Activated CD4-positive, alpha-beta T cell treated with anti-CD3 and anti-CD28 coated beads for 36 hours (primary cell): ENCODE measurements at places on chromosomes 3 and 15.

GRCh38 chr3:128665362-128666021 is 14.9 kb upstream of the RPN1 start:
- DNase-seq = no peak
- H3K27me3 ChIP-seq = no peaks in the 10 kb centered on the region
- H3K36me3 ChIP-seq = no peaks in the 10 kb centered on the region
- H3K4me1 ChIP-seq = peaks cover 2% of the 10 kb centered on the region
- H3K27ac ChIP-seq = no peak overlapping the region

- H3K4me1 ChIP-seq = peaks cover 32% of the 10 kb centered on the region
- no peak overlapping the region for H3K27ac ChIP-seq
- no peak for DNase-seq
These were observed 7.5 kb upstream of the LOXL1 start for GRCh38 chr15:73918784-73919183.

DNA sequence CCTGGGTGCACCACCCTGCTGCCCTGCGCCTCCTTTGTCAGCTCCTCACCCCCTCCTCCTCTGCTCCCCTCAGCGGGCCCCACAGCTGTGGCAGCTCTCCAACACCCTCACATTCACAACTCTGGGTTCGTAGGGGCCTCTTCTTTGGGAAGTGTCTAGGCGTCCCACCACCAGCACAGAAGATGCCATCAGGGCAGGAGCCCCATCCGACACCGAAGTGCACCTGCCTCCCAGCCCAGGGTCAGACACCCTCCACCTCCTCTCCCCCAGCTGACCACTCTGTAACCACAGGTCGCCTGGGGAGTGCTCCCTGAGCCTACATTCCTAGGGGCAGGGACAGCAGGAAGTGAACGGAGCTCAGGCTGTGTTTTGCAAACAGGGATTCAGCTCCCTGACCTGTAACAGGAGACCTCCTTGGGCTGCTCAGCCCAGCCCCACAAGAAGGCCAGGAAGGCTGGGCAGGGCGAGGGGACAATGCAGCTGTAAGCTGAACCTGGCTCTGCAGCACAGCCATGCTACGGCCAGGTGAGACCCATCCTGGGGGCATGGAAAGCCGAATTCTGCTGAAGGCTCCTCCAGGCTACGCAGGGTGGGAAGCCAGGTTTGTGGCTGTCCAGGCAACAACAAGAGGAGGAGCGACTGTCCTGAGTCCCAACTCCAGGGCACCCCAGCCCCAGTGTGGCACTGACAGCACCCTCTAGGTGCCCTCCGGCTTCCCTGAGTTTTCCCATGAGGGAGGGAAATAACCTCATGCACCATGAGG is 269.0 kb downstream of the GOLGA6L6 start:
- H3K36me3 ChIP-seq = no peaks in the 10 kb centered on the region
- no peaks in the 10 kb centered on the region for H3K4me1 ChIP-seq
- no peak for DNase-seq
- H3K4me3 ChIP-seq = no peak overlapping the region
- H3K27ac ChIP-seq = no peak overlapping the region
- H3K27me3 ChIP-seq = no peaks in the 10 kb centered on the region

DNA sequence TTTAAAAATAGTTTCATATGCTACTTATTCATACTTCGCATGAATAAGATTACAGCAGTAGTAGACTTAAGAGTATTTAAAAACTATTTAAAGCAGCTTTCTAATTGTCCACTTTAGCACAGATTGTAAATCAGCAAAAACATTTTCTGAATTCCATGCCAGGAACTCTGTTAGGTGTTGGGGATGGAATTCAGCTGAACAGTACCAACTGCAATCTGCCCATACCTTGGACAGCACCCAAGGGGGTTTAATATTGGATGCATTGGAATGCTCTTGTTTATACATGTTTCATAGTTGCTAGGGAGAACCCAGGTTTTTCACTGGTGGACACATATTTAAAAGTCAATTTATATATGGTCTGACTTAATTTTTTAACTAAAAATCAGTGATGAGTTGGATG is 74.8 kb downstream of the PPM1L start:
- no peak overlapping the region for H3K27ac ChIP-seq
- no peak overlapping the region for H3K4me3 ChIP-seq
- no peaks in the 10 kb centered on the region for H3K36me3 ChIP-seq
- DNase-seq = no peak
- peaks cover 3% of the 10 kb centered on the region for H3K27me3 ChIP-seq

- H3K4me1 ChIP-seq = no peaks in the 10 kb centered on the region
- no peak overlapping the region for H3K27ac ChIP-seq
- no peaks in the 10 kb centered on the region for H3K27me3 ChIP-seq
- DNase-seq = no peak
- H3K4me3 ChIP-seq = no peak overlapping the region
These were observed 593.3 kb downstream of the FHIT start for GRCh38 chr3:60657972-60658371.

DNA sequence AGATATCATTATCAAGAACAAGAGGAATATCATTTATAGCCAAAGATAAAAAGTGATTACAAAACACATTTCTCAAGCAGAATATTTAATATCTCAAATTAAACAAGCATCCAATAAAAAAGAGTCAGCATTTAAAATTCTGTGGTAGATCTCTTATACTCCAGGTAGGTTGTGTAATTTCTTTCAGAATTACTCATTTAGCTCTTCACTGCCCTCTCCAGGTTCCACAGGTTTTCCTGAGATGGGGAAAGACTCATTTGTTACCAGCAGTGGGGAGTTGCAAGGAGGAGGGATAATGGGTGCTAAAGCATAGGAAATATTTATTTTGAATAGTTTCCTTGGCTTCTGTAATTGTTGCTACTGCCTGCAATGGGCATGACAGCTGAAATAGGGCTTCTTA is 83.1 kb upstream of the RASGRP1 start:
- H3K4me3 ChIP-seq = no peak overlapping the region
- H3K4me1 ChIP-seq = peaks cover 75% of the 10 kb centered on the region
- peaks cover 2% of the 10 kb centered on the region for H3K36me3 ChIP-seq
- H3K27ac ChIP-seq = peak overlapping the region; percentile 34

GRCh38 chr15:69861331-69862171 is 236.2 kb downstream of the TLE3 start:
- H3K27me3 ChIP-seq = no peaks in the 10 kb centered on the region
- H3K4me3 ChIP-seq = no peak overlapping the region
- peaks cover 15% of the 10 kb centered on the region for H3K4me1 ChIP-seq

DNA sequence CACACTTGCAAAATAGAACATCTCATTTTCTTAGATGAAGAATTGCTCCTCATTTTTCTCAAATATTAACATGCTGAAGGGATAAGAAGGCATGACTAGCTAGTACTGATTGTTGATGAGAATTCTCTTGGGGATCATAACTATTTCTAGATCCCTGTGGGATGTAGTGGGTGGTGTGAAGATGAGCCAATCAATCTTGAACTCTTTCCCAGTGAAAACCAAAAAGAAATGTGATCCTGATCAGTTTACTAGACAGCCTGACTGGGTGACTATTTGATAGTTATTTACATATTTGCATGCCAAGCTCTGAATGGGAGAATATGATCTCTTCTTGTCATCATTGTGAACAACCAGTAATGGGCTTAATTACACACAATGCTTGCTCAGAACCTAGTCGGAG is 63.7 kb downstream of the ZIC1 start:
- H3K27me3 ChIP-seq = no peaks in the 10 kb centered on the region
- no peak for DNase-seq
- no peaks in the 10 kb centered on the region for H3K36me3 ChIP-seq
- H3K4me1 ChIP-seq = no peaks in the 10 kb centered on the region
- H3K27ac ChIP-seq = no peak overlapping the region

- peak overlapping the region; percentile 98 for H3K27ac ChIP-seq
- peak overlapping the region; percentile 93 for H3K4me3 ChIP-seq
- no peaks in the 10 kb centered on the region for H3K27me3 ChIP-seq
- peaks cover 36% of the 10 kb centered on the region for H3K4me1 ChIP-seq
These were observed 2.0 kb upstream of the BHLHE40 start for GRCh38 chr3:4977001-4977852.

GRCh38 chr15:96947296-96948229 is 617.1 kb downstream of the NR2F2 start:
- no peaks in the 10 kb centered on the region for H3K36me3 ChIP-seq
- no peak for DNase-seq
- no peak overlapping the region for H3K4me3 ChIP-seq
- H3K27ac ChIP-seq = no peak overlapping the region
- H3K4me1 ChIP-seq = no peaks in the 10 kb centered on the region

DNA sequence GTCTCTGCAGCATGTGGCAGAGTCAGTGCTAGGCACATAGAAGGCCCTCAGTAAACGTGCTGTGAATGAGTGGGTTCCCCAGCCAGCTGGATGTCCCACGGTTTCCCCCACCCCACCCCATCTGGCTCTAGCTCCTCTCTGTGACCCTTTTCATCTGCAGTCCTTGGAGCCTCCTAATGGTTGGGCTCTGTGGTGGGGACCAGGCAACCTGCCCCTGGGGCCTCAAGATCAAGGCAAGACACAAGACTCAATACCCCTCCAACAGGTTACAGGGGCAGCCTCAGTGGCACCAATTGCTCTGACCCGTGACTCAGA is 17.1 kb upstream of the CYP11A1 start:
- H3K4me1 ChIP-seq = peaks cover 63% of the 10 kb centered on the region
- peak overlapping the region; percentile 41 for H3K4me3 ChIP-seq
- H3K27ac ChIP-seq = peak overlapping the region; percentile 97
- H3K36me3 ChIP-seq = no peaks in the 10 kb centered on the region
- H3K27me3 ChIP-seq = no peaks in the 10 kb centered on the region

DNA sequence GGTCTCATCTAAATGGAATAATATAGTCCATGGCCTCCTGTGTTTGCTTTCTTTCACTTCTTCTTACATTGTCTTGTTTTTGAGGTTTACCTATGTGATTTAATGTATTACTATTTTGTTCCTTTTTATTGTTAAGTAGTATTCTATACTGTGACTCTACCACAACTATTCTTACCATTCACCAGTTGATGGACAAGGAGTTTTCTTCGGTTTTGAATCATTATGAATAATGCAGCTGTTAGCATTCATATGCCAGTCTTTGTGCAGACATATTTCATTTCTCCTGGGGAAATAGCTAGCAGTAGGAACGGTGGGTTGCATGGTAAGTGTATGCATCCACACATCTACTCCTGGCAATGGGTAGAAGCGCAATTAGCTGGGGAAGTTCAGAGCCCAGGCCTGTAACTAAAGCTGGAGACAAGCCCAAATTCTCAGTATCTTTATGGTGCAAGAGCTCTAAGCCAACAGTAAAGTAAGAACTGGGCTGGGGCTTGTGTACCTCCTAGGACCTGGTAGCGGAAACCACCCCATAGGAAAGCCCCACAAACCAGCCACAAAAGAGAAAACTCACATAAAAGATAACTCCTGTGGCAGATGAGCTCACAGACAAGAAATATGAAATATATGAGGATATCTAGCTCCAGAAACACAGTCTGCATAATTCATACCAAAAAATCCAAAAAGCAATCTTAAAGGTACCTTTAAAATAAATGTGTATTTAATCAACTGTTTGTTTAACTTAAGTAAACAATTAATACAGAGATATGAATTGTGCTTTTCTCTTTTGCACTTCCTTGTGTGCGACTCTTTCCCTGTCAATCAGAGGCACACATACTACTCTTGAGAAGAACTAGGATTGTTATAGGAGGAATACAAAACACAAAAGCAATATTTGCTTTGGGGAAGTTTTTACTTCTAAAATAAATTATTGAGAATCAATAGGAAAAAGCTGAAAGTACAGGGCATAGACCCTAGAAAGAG is 2.7 kb upstream of the CSTA start:
- peak overlapping the region; percentile 48 for H3K27ac ChIP-seq
- no peak overlapping the region for H3K4me3 ChIP-seq
- peak; percentile 57 for DNase-seq
- no peaks in the 10 kb centered on the region for H3K36me3 ChIP-seq
- peaks cover 19% of the 10 kb centered on the region for H3K4me1 ChIP-seq
- H3K27me3 ChIP-seq = no peaks in the 10 kb centered on the region

DNA sequence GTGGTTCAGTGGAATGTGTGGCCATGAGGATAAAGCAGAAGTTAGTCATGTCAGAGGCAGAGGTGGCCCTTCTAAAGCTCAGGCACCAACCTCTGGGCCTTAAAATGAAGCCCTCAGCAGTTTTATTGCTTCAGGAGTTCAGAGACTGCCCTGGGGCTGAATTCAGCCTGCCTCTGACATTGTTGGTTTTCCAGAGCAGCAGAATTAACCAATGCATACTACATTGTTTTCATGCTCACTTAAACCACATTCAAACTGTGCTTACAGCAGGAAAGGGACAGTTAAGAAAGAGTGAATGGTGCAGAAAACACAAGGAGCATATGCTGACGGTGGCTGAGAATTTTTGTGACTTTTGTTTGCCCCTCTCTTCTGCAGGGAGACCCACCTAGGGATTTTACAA is 320.2 kb downstream of the CHST2 start:
- H3K27ac ChIP-seq = no peak overlapping the region
- peaks cover 22% of the 10 kb centered on the region for H3K4me1 ChIP-seq
- no peaks in the 10 kb centered on the region for H3K27me3 ChIP-seq
- peaks cover 2% of the 10 kb centered on the region for H3K36me3 ChIP-seq

DNA sequence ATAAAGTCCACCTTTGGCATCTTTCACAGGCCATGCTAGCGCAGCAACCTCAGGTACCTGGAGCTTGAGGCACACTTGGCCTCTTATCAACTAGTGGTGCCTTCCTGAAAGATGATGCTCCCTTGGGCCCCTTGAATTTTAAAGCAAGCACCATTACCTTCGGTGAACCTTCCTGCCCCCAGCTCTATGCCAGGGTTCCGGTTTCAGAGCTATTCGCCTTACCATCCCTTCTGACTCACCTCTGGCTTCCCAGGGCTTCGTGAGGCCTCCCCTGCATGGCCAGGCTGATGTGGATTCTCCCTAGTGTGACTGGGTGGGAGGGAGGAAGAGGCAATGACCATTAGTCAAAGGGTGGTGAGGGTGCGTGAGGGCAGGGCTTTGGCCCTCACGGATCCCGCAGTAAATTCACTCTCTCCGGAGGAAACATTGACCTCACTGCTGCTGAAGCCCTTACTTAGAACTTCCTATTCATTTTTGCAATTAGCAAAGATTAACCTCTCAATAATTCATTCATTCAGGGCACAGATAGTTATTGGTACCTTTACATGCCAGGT is 16.3 kb downstream of the BHLHE40 start:
- no peak for DNase-seq
- H3K27me3 ChIP-seq = no peaks in the 10 kb centered on the region
- H3K4me1 ChIP-seq = peaks cover 17% of the 10 kb centered on the region
- no peaks in the 10 kb centered on the region for H3K36me3 ChIP-seq

GRCh38 chr15:52496776-52497470 is 31.8 kb downstream of the MYO5A start:
- peak; percentile 78 for DNase-seq
- H3K36me3 ChIP-seq = no peaks in the 10 kb centered on the region
- peaks cover 19% of the 10 kb centered on the region for H3K4me1 ChIP-seq

DNA sequence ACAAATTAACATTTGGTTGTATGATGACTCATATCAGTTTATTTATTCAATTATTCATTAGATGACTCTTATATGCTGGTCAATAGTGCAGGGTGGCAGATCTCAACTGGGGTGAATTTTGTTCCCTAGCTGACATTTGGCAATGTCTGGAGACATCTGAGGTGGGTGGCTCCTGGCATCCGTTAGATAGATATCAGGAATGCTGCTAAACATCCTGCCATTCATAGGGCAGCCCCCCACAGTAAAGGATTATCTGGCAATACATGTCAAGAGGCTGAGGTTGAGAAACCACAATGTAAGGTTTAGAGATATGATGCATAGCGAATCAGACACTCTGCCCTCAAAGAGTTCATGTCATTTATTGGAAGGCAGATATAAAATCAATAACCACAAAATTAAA is 719.9 kb downstream of the CADM2 start:
- H3K4me3 ChIP-seq = no peak overlapping the region
- no peak overlapping the region for H3K27ac ChIP-seq
- no peaks in the 10 kb centered on the region for H3K4me1 ChIP-seq

- no peaks in the 10 kb centered on the region for H3K36me3 ChIP-seq
- no peak overlapping the region for H3K27ac ChIP-seq
- DNase-seq = no peak
- peaks cover 7% of the 10 kb centered on the region for H3K27me3 ChIP-seq
- no peak overlapping the region for H3K4me3 ChIP-seq
These were observed 240.9 kb downstream of the CPNE4 start for GRCh38 chr3:131793870-131794269.
